ENCODE measurements at places on chromosomes 7 and 10.

DNA sequence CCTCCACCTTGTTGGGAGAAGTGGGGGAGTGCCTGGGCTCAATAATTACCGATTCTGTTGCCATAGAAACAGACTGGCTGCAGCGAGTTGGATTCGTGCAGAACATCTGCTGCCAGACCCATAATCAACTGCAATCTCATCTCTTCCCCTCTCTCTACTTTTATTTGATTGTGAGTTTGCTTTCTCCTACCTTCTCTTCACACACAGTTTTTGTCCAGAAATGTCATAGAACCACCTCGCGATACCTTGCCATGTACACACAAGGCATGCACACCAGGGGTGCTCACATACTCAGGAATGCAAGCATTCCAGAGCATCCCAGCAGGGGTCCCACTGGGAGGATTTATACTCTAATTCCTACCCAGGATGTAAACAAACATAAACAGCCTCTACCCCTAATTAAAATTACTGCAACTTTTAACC lies 262.2 kb upstream of the AOAH start:
- no peak for DNase-seq

DNA sequence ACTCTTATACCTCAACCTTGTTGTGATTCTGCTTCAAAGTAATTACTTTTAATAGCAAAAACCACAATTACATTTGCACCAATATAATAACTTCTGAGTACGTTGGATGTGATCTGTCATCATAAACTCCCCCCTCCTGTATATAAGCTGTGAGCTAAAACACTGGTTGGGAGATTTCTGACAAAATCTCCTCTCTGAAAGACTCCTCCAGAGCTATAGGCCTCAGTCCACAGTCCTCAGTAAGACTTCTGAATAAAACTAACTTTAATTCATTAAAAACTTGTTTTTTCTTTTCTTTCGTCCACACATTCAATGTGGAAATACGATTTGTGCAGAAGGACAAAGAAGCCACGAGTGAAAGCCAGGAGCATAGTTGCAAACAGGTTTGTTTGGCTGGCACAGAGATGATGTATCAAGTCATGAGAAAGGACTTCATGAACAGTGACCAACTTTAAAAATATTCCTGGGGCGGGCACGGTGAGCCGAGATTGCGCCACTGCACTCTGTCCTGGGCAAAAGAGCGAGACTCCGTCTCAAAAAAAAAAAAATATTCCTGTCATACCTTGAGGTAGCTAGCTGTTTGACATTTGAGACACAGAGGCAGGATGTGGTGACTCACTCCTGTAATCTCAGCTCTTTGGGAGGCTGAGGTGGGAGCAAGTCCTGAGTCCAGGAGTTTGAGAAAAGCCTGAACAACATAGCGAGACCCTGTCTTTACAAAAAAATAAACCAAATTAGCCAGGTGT lies 91.1 kb upstream of the ARHGAP21 start:
- DNase-seq = no peak

DNA sequence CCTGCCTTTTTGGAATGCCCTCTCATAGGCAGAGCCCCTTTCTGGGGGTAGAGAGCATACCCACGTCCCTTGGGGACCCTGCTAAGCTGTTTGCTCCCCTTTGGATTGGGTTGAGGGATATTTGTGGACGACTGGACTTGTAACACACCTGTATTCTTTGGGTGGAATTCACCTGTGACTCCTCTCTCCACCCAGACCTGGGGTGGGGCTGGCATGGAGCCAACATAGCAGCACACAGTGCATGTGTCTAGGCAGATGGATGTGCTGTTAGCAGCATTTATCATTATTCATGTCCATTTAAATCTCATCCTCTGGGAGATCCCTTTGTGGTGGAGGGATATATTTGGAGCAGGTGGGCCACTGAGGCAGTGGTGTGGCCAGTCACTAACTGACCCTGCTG lies 51.0 kb downstream of the CDH23 start:
- DNase-seq = no peak

DNA sequence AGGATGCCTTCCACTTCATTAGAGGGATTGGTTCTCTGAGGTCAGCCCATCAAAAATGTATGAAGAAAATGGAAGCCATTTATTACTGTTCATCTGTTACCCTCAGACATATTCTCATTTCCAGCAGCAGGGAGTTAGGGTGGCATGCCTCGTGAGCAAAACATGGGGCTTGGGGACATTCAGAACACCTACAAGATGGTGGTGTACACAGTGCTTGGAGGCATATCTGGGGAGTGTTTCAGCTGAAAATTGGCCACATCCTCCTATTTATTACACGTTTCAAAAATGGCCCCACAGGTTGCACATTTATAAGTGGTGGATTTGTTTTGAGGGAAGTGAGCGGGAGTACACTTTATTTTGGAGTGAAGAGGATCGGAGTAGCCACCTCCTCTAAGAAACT lies 93.4 kb downstream of the SPAG6 start:
- no peak for DNase-seq

DNA sequence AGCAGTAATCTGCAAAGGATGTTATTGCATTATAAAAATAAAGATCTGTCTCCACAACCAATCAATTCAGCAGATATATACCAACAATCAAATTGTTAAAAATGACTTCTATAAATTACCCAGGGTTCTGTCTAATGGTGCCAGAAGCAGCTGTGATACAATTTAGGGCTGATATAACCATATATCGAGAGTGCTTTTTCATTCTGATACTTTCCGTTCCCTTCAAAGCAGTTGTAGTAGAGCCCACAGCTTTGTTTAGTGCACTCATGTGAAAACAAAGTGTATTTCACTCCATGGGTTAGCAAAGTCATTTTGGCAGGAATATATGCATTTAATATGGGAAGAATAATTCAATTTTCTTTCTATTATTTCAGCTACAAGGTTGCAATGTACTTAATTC lies 83.1 kb upstream of the CHCHD3 start:
- no peak for DNase-seq

DNA sequence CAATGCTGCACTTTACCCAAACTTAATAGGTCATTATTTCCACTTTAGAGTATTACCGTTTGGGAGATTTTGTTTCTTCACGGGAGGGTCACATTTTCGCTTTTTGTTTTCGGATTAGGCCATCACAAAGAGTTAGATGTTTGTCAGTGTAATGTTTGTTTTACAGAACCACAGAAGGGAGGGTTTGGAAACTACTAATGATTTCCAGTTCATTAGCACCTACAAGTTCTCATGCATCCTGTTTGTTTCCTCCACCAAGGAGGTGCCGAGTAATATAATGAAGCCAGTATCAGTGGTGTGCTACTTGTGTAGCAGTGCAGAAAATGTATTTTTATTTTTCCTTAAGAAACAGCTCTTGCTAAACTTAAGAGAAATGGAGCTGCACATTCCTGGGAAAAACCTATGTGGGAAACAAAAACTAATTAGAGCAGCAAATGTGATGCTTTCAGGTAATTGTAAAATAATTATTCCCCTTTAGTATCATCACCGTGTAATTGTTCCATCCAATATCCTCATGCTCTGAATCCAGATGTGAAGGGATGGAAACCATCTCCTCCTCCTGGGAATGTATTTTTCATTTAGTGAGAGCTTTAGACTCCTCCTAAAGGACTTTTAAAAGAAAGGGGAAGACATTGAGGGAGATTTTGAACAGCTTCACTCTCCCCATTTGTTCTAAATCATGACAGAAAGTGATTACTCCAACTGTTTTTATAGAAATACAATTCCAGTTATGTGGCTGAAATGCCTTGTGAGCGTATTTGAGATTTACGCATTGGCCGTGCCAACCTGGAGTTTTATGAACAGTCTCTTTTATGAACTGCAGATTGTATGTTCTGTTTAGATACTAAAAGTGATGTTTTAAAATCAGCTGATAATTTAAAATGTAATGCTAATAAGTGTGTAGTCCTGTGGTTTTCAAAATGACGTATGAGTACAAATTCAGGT lies 5.6 kb downstream of the CELF2 start:
- DNase-seq = no peak

DNA sequence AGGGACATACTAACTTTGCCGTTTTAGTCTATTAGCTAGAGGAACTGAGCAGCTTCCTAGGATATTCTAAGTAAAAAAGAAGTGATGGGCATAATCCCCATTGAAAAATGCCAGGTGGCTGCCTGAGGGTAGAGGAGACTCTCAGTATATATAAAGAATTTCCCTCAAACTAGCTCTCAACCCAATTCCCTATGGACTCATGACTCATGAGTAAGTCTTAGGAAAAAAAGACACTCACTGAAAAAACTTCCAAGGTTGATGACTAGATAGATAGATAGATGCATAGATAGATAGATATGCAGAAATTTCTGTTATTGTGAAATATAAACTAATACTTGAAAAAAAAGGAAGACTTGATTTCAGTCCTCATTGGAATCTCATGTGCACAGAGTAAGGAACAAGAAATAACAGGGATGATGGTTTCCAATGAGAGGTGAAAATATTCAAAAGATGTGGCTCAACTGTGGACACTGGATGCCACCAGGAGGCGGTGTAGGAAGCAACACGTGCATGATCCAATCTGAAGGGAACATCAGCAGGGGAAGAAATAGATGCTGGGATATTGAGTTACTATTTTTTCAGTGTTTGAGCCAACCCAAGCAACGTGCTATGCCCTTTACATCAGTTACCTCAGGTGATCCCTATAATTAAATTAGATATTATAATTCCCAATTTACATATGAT lies 711.0 kb upstream of the LRRTM3 start:
- DNase-seq = peak; percentile 6

DNA sequence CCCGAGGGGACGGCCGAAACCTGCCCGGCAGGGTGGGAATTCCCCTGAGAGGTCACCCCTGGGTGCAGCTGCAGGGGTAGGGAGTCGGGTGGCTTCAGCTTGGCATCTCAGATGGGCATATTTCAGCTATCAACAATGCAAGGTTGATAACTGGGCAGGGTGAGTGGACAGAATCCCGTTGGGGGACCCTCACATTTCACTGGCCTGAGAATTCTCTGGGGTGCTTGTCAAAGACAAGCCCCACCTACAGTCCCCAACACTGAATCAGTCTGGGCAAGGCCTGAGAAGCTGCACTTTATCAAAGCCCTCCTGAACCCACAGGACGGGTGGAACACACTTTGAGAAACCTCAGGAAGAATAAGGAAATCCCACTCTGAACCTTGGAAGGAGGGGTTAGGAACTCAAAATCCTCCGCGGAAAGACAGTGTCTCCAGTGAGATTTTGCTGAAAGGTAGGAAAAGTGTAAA lies 3.1 kb downstream of the RGS10 start:
- no peak for DNase-seq

DNA sequence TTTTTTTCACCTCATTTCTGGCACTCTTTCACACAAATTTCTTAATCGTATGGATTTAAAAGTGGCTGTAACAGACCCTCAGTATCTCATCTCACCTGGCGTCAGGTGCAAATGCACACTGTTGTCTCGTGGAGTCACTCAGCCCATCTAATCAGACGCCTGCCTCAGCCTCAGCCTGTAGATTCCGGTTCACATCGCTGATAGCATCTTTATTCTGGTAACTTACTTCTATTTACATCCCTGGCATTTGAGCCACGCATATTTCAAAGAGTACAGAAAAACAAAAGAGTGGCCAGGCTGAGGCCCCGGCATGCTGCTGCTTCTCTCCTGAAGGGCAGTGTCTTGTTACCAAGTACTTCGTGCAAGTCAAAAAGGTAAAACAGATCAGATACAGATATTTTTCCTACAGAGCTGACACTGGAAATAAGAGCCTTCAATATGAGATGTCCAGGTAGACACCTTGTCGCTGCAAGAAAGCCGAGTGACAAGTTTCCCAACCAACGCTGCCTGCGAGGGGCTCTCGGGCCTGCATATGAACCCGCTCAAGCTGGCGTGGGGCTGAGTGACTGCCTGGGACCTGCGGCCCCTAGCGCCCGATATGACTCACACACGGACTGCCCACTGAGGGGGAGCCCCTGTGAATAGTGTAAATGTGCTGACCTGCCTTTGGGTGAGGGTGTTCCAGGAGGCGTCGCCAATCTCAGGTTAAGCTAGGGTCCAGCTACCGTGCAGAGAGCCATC lies 4.3 kb downstream of the VIPR2 start:
- no peak for DNase-seq

DNA sequence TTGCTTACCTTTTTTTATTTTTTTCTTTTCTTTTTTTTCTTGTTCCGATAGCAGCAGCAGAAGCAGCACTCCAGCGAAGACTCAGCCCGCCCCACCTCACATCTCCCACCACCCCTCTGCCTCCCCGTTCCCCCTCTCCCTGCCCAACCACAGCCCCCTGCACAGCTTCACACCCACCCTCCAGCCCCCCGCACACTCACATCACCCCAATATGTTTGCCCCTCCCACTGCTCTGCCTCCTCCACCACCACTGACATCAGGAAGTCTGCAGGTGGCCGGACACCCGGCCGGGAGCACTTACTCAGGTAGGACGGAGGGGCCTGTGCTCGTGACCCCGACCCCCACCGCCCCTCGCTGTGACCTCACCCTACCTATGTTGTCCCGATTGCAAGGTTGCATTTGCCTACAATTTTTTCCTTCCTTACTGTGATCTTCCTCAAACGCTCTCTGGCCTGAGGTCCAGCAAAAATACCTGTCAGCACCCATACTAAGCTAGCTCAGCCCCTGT lies 367.2 kb upstream of the GALNT17 start:
- DNase-seq = no peak

DNA sequence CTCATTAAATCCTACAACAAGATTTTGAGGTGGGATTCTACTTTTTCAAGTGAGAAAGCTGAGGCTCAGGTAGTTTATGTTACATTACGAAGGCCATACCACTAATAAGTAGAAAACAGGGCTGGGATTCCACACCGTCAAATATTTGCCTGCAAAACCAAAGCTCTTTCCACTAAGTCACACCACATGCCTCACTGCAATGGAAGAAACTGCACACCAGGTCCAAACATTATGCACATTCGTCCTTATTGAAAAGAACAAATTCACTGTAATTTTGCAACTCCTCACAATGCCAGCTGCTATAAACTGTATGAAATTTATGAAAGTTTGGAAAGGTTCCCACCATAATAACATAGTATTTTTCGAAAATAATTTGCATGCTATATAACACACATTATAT lies 66.5 kb downstream of the DGKB start:
- no peak for DNase-seq

GRCh38 chr10:121617176-121617575 lies 18.9 kb upstream of the FGFR2 start:
- no peak for DNase-seq

DNA sequence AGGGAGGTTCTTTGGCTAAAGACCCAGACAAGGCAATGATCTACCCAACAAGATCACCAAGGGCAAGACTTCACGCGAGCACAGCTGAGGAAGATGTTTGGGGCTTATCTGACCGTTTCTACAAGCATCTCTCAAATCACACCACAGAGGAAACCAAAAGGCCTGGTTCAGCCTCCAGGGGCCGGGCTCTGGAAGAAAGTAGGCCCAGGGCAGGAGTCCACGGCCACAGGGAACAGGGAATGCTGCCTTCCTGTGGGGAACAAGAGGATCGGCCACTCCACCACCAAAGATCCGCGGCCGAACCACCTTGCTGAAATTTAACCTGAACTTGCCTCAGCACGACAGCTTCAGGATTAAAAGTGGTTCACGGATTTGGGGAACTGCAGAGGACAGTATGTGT lies 332.5 kb downstream of the PTPRN2 start:
- DNase-seq = no peak

- no peak for DNase-seq
Observed at GRCh38 chr7:106278695-106279094, 6.1 kb downstream of the NAMPT start.
